ENCODE measurements at places on chromosomes 1 and 21. TPM values are rescaled to one million over a fixed set of nuclear protein-coding genes. Genes with fewer than 3 reads are reported as not detected.

DNA sequence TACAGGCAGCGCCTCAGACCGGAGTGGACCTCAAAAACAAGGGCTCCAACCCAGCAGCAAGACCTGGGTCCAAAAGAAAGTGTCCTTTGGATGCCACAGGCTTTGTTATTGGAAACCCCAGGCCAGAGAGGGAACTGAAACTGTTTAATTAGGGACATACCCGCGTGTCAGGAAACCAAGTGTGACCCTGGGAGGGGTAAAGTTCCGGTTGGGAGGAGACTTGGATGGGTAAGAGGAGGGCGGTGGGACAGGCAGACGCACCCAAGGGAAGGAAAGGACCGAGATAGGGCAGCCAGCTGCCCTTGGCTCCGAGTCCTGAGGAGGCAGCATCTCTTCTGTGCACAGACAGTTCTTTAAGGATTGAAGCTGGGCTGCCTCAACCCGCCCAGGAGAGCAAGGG, 71.4 kb downstream of the CDC7 start:
- H3K27ac ChIP-seq, result no peak overlapping the region
- no peaks in the 10 kb centered on the region for H3K27me3 ChIP-seq
- H3K4me3 ChIP-seq, result no peak overlapping the region

DNA sequence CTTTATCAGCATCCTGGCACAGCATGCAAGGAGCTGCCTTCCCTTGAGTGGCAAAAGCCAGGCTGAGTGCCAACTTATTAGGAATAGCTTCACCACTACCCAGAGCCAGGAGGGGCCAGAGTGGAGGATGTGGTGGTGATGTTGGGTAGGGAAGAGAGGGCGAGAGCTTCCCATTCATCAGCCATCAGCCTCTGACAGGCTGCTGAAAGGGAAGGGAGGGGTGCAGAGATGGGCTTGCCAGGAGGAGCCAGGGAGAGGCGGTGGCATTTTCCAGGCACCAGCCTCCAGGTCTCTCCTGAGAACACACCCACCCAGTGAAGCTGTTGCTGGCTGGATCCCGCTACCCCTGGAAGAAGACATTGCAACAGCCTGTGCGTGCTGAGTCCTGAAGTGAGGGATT, 168.5 kb downstream of the ACTL8 start:
- no peaks in the 10 kb centered on the region for H3K36me3 ChIP-seq
- no peak overlapping the region for H3K27ac ChIP-seq
- no peaks in the 10 kb centered on the region for H3K27me3 ChIP-seq
- no peak overlapping the region for H3K4me3 ChIP-seq
- H3K4me1 ChIP-seq, result no peaks in the 10 kb centered on the region

DNA sequence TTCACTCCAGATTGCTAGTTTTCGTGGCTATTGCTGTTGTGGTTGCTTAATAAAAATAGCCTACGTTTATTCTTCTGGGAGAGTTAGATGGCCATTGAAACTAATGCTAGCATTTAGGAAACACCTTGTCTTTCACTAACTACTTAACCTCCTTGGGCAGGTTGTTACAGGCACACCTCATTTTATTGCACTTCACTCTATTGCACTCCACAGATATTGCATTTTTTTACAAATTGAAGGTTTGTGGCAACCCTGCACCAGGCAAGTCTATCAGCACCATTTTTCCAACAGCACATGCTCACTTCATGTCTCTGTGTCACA, 11.3 kb upstream of the MARK1 start:
- no peak overlapping the region for H3K27ac ChIP-seq
- H3K27me3 ChIP-seq, result no peaks in the 10 kb centered on the region
- peaks cover 2% of the 10 kb centered on the region for H3K4me1 ChIP-seq
- no peak for DNase-seq
- no peaks in the 10 kb centered on the region for H3K36me3 ChIP-seq

FMO5 gene
- total RNA-seq, result 1.7 TPM

KNCN gene
- not detected for total RNA-seq

LCE2B gene
- total RNA-seq, result not detected

PTGER3 gene
- 2.3 TPM for total RNA-seq
